ENCODE measurements at places on chromosomes 12 and 14.

- no peak for DNase-seq
These were observed 151.4 kb upstream of the HIF1A start for GRCh38 chr14:61543946-61544345.

- no peak for DNase-seq
These were observed 127.3 kb downstream of the SCARB1 start for GRCh38 chr12:124736115-124737039.

DNA sequence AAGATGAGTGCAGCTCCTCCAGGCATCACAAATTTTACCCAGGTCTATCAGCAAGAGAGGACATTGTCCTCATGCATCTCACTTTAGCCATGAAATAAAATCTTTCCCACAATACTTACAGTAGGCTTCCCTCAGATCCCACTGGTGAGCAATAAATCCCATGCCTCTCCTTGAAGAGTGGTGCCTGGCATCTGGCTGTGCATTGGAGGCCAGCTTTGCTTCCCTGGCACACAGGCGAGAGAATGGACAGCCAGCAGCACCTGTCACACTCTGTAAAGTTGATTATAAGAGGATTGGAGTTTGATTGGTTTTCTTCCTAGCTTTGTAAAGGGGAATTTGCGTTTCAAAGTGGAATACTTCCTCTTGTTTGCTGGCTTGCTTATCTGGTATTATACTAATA lies 1153.9 kb downstream of the AACS start:
- DNase-seq = no peak

- no peak for DNase-seq
These were observed 97.2 kb upstream of the TMEM260 start for GRCh38 chr14:56482310-56482911.
